NCI-H2171 (cell line): ENCODE measurements at places on chromosomes 6 and 20.

- no peak for DNase-seq
These were observed 225.9 kb downstream of the NKAIN2 start for GRCh38 chr6:124029567-124029966.

DNA sequence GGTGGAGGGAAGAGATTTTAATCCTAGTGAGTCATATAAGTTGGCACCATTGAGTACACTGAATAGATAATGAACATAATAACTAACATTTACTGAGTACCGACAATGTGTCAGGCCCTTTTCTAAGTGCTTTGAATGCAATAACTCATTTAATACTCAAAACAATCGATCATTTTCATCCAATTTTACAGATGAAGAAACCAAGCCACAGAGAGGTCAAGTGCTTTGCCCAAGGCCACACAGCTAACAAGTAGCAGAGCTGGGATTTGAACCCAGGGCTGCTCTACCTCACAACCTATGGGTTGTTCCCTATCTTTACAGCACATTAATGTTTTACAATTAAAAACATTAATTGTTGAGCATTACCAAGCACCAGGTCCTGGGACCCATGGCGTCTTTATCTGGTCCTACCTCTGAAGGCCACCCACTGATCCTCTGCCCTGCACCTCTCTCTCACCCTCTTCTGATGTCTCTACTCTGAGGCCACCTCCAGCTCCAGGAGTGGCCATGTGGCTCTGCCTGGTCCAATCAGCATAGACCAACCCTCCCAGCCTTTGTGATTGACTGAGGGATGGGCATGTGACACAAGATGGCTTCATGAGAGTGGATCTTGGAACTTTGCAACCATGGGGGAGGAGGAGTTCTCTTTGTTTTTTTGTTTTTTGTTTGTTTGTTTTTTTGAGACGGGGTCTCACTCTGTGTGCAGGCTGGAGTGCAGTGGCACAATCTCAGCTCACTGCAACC lies 83.9 kb downstream of the KCNB1 start:
- DNase-seq, result no peak

DNA sequence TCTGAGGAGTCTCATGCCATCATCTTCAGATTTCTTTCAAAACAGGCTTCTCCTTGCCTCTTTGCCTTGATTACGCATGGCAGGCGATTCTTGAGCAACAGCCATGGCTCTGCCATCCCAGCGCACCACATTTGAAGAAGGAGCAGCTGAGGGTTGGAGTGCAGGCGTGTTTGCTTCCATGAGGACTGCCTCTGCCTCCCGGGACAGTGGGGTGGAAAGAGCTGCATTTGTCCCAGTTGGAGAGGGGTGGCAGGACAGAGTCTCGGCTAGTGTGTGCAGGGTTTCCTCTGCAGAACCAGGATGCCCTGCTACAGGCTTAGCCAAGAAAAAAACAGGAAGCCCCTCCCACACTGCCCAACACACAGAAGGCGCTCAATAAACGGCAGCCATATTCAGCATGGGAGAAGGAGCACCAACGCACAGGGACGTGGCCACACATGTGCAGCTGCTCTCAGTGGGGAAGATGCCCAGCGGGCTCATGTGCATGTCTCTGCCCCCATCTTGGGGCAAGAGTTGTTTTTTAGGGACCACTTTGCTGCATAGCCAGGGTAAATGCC lies 36.6 kb downstream of the IRF4 start:
- DNase-seq, result no peak

- DNase-seq, result no peak
These were observed 51.7 kb downstream of the CHMP4B start for GRCh38 chr20:33862709-33863403.

GRCh38 chr6:83431545-83432155 lies 799 bp upstream of the ME1 start:
- DNase-seq, result no peak

DNA sequence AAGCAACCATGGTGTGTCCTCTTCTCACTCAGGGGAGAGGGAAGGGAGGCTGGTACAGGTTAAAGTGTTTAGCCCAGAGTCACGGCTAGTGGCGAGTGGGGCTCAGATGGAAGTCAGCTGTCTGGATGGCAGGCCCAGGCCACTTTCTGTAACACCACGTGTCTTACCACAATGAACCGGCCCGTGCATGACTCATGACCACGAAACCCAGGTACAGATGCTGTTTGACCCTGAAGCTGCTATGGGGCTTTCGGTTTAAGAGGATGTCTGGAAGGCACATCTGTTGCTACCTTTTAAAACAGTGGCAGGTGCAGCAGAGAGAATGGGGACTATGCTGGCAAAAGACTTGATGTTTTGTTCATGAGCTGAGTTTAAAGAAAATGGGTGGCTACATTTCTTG lies 36.5 kb upstream of the MPC1 start:
- no peak for DNase-seq

- DNase-seq, result no peak
These were observed 30.0 kb upstream of the ZNF133 start for GRCh38 chr20:18258126-18258860.

GRCh38 chr6:100574836-100575235 lies 110.1 kb upstream of the SIM1 start:
- peak; percentile 32 for DNase-seq

GRCh38 chr6:127195833-127196232 lies 70.8 kb upstream of the RNF146 start:
- DNase-seq, result no peak

DNA sequence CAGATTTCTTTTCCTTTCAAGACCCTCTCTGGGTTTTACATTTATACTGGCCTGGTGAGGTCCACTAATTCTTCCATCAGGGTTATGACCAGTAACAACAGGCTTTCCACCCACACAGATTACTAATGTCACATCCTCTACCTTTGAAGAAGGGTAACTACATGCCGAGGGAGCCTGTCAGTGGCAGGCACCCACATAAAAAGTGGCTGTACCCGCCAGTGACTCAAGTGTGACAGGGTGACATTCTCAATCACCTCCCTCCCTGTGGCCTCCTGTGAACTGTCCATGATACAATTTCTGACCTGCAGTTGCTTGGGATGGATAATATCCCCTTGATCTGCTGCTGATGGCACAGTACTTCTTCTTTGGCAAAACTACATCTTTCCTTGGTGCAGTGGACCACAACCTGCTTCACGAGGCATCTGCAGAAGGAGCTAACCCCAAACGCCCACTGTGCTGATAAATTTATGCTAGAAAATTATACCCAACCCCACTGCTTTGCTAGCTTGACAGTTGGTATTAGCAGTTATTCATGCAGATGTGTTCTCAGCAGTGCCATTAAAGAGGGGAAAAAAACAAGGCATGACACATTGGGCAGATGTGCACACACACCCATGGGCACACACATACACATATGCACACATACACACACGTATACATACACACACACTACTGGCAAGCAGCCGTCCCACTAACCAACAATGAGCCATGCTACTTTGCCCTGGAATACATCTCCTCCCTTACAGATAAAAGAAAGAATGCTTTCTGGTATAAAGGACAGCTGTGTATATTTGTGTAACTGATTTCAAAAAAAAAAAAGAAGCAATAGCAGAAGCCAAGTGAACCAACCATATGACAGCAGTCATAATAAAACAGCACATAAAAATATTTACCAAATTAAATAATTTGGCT lies 20.8 kb downstream of the GFOD1 start:
- DNase-seq, result no peak

DNA sequence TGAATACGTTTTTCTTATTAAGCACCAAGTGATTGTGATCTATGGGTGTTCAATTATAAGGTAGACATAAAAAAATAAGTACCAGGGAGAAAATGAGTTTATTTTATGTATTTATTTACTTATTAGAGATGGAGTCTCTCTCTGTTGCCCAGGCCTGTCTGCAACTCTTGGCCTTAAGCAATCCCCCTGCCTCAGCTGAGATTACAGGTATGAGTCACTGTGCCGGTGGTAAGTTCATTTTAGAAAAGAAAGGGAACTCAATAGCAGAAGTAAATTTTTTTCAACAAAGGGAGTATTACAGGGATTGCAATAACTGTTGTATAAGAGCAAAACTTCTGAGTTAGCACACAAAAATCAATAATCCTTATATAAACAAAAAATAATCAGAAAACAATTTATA lies 98.7 kb upstream of the FUT9 start:
- DNase-seq, result no peak

GRCh38 chr6:132147530-132148011 lies 196.4 kb upstream of the CCN2 start:
- no peak for DNase-seq

- no peak for DNase-seq
These were observed 153.0 kb downstream of the BCAS1 start for GRCh38 chr20:53917145-53918019.

- DNase-seq, result no peak
These were observed 27.3 kb downstream of the CDK5RAP1 start for GRCh38 chr20:33373735-33374605.

DNA sequence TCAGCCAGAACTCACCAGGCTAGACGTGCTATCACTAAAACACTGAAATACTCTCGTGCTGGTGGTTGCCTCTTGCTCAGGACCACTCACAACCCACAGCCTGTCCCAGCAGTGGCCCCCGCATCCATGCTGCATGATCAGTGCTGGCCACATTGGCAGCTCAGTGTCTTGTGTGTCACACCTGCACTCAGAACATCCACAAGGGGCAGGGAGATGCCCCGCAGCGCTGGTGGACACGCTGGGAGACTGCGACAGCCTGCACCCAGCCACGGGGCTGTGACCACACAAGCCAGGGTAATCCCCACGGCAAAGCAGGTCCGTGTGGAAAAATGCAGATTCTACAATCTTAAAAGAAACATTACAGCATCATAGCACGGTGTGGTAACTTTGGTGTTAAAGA lies 23.9 kb upstream of the APMAP start:
- DNase-seq, result no peak

- DNase-seq, result no peak
These were observed 52.7 kb downstream of the TXLNB start for GRCh38 chr6:139239064-139239463.

GRCh38 chr20:50460608-50461267 lies 49.4 kb upstream of the PTPN1 start:
- DNase-seq, result no peak

GRCh38 chr20:13085275-13085674 lies 76.5 kb downstream of the SPTLC3 start:
- DNase-seq, result no peak

- no peak for DNase-seq
These were observed 68.1 kb upstream of the SNRPB2 start for GRCh38 chr20:16661756-16662155.

DNA sequence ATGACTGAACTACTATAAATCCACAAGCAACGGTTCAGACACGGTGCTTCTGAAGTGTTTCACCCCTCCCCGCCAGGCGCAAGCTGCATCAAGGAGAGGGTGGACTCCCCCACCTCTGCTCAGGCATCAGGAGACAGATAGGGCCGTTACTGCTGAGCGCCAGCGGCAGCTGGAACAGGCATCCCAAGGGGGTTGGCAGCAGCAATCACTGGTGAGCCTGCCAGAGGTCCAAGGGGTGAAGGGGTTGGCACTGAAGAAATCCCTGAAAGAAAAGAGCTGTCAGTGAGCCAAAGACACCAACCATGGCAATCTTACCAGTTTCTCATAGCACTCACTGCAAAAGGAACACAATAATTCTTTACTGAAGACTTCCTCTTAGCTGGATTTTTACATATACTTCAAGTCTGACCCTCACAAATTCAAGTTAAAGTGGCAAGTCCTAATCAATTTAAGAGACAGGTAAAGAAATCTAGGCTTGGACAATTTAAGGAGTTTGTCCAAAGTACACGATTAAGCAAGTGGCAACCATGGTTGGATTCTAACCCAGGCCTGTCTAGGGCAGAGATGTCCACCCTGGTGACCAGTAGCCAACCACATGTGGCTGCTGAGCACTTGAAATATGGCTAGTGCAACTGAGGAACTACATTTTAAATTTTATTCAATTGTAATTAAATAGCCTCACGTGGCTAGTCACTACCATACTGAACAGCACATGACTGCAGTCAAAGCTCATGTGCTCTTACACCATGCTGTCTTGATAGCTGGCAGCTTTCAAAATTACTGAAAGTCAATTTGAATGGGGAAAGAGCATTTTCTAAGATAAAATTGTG lies 21.7 kb upstream of the TBC1D20 start:
- no peak for DNase-seq

DNA sequence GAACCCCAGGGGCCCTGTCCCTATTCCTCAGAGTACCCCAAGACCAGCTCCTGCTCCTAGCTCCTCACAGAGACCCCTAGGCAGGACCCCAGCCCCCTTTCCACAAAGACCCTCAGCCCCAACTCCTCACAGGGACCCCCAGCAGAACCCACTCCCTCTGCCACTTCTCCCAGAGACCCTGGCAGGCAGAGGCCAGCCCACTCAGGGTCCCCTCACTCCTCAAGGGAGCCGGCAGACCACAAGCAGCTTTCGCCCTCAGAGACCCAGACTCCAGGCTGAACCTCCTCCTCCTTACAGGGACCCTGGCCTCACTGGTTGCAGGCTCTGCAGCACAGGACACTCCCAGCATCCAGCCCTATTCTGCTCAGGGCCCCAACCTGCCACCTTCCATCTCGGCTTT lies 575 bp downstream of the SLC44A4 start:
- no peak for DNase-seq

GRCh38 chr6:164695896-164696295 lies 613.5 kb downstream of the C6orf118 start:
- no peak for DNase-seq

DNA sequence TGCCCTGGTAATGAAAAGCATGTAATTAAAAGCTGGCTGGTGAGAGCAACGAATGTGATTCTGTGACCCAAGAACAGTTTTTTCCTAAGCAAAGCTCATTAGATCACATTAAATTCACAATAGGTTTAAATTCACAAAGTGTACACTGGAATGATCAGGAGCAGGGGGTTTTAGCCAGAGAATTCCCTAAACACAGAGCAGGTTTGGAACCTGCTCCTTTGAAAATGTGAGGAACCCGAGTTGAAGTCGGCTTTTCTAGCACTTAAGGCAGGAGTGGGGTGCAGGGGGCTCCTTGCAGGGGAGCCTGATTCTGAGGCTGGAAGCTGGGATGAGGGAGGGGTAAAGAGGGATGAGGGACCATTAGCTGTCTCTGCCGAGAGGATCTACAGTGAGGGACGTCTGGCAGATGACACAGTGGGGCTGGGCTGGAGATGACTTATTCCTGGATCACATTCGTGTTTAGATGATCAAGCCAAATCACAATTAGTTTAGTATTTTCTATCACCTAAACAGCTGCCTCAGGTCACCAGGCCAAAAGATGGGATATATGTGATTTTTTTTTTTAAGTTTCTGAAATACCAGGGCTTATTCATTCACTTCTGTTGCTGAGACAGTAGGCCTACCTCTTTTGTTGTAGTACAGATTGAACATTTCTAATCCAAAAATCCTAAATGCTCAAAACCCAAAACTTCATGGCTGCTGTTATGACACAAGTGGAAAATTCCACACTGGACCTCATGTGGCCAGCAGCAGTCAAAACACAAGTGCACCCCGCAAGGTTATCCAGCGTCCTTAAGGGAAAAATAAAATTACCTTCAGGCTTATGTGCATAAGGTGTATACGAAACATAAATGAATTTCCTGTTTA lies 93.1 kb upstream of the HIVEP1 start:
- DNase-seq, result no peak

DNA sequence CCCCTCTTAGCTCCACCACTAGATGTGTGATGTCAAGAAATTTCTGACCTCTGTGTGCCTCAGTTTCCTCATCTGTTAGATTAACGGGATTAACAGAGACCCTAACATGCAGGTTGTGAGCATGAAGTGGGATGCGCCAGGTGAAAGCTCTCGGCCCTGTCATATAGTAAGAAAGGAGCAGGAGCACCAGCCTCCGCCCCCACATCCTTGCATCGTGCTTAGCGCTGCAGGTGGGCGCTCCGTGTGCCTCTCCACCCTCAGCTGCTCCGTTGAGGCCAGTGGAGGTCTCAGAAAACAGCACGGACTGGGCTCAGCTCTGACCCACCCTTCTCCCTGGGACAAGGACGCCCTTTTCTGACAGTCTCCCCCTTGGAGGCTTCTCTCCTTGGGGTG lies 63.4 kb downstream of the TCP11 start:
- no peak for DNase-seq
